Hepatic stellate cell (primary cell): ENCODE measurements at places on chromosomes 4 and X.

DNA sequence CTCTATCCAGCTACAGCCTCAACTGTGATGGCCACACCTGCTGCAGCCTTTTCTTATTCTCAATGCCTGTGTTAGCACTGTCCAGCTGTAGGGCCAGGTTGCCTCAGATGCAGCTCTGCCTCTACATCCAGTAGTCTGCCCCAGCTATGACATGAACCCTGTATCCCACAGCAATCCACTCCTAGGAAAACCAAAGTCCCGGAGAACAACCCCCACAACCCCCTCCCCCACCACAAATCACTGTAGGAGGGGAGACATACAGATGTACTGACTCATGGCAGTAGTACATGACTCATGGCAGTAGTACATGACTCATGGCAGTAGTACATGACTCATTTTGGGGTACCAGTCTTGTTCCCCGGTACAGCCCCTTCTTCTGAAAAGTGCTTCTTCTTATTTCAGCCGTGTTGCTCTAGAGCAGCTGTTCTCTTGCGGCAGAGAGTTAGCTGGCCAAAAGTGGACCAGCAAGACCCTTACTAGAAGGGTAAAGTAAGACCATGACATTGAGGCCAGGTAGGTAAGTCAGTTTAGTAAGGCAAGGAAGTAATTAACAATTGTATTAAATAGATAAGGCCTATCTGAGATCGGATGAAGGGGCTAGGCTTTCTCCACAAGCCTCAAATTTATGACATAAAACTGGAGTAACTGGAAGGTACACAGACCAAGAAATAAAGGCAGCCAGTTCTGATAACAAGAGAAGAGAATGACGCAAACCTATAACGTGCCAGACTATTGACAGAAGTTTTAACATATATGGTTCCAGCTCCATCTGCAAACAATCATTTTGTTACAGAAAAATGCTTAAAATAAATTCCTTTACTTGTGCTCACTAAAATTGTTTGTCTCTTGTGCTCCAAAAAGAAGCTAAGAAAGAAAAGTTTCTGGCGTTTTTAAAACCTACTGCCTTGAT, 221.4 kb downstream of the TACR3 start:
- no peak for DNase-seq

- DNase-seq, result no peak
Measured at GRCh38 chrX:13252726-13253125, 67.1 kb downstream of the ATXN3L start.

DNA sequence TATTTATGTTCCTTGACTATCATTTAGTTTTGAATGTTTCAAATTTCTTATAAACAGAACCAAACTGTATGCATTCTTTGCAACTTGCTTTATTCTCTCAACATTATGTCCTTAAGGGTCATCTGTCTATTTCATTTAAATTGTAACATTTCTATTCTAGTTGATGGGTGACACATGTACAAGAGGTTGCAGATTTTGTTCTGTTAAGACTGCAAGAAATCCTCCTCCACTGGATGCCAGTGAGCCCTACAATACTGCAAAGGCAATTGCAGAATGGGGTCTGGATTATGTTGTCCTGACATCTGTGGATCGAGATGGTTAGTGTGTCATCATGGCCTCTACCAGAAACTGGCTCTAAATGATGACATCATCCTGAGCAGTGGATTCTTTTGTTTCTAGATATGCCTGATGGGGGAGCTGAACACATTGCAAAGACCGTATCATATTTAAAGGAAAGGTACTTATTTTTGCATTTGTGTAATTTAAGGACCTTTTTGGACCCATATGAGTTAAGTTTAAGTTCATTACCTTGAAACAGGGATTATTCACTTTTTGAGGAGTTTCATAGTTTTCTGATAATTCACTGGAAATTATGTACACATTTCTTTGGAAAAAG, 6.1 kb downstream of the LIAS start:
- DNase-seq, result peak; percentile 90

GRCh38 chr4:7151668-7152227, 40.6 kb upstream of the SORCS2 start:
- no peak for DNase-seq

- no peak for DNase-seq
Measured at GRCh38 chrX:17654116-17654515, 83.2 kb upstream of the SCML1 start.

GRCh38 chrX:147737690-147738089, 174.0 kb upstream of the FMR1 start:
- DNase-seq, result no peak

DNA sequence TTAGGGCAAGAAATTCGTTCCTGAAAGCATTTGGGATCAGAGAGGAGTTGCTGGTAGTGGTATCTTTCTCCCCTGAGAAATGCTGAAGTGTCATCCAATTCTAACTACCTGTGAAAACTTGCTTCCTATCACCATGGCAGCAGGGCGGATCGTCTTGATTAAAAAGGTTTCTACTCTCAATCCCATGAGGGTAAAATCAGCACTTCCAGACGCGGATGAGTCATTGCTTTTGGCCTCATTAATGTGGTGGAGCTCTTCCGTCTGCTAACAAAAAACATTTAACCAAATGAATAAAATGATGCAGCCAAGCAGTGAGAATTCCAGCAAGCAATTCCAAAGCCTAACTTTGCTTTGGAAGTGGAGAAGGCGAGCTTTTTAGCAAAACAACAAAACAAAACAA, 325.6 kb downstream of the CAMK2D start:
- no peak for DNase-seq

DNA sequence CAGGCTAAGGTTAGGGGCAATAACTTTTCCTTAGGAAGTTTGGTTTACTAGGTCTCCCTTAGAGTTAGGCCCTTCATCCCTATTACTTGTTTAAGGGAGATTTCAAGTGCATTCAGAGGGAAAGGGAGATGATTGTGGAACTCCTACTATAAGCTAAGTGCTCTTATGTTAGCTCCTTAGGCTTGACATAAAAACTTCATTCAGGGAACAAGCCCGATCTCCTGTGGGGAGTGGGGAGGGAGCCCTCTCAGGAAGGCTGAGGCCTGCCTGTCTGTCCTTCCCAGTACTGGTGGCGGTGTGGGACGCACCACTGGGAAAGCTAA, 8.0 kb downstream of the KLF3 start:
- DNase-seq, result no peak

GRCh38 chr4:98945297-98945850, 16.4 kb upstream of the EIF4E start:
- no peak for DNase-seq

DNA sequence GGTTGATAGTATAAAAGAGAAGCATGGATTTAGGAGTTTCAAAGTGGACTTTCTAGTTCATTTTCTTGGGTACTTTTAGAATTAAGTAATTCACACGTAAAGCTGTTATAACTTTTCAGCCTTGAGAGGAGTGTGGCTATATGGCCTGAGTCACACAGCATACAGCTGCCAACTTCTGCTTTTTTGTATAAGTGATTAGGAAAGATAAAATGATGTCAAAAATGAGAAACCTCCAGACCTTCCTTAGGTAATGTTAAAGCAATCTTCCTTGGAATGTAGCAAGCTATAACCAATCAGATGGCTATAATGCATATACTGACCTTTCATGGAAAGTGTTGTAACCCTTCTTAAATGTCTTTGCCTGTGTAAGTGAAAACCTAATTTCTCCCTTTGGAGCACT, 39.2 kb downstream of the RAB40AL start:
- DNase-seq, result no peak

- DNase-seq, result no peak
Measured at GRCh38 chr4:177047851-177048174, 255.1 kb upstream of the VEGFC start.

DNA sequence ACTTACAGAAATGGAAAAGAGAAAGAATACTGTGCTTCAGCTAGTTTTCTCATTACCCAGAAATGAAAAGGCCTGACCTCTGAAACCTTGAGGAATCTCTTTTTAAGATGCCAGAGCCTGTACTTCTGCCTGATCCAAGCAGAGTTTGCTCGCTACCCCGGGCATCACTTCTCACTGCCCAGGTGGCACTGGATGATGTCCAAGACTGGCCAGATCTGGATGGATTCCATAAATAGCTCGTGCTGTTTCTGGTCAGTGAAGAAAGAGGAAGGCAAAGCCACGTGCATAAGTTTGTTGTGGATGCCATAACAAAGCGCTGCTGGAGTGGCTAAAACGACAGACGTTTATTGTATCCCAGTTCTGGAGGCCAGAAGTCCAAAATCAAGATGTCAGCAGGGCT, 133.5 kb downstream of the TBL1X start:
- DNase-seq, result no peak

- peak; percentile 15 for DNase-seq
Measured at GRCh38 chr4:123652476-123652875, 255.9 kb downstream of the SPRY1 start.

GRCh38 chr4:131499141-131499873, 1649.8 kb upstream of the PCDH10 start:
- DNase-seq, result peak; percentile 3

DNA sequence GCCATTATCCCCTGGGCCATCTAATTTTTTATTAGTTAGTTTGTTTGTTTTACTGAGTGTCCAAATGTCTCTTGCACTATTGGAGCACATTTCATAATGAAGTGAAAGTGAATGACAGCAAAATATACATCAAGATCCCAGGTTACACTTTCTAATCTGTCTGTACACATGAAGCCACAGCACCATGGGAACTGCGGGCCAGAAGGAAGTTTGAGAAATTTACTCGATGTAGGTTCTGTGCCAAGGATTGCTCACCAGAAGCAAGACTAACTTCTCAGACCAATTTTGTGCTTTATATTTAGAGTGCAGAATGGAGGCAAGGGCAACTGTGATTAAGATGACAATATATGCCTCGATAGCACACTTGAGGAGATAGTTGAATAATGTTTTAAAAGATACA, 258.0 kb downstream of the COL25A1 start:
- no peak for DNase-seq

- DNase-seq, result no peak
Measured at GRCh38 chr4:118113220-118113619, 78.9 kb downstream of the NDST3 start.

DNA sequence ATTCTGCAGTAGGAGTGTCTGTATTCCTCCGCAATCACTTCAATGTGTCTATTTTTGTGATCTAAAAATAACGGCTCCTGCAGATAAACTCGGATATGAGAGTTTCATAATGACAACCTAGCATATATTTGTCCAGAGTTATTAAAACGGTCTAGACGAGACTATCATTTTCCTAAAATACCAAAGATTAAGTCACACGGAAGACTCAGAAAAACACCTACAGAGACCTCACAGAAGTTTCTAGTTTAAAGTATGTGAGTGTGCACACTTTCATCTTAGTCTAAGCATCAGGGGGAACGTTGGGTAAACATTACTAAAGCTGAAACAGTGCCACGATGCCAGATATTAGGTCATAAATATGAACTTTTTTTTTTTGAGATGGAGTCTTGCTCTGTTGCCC, 156.9 kb downstream of the AFAP1 start:
- no peak for DNase-seq

- DNase-seq, result no peak
Measured at GRCh38 chrX:53580742-53581504, 105.6 kb downstream of the HUWE1 start.

GRCh38 chrX:42714981-42715700, 62.8 kb downstream of the PPP1R2C start:
- DNase-seq, result no peak

- DNase-seq, result no peak
Measured at GRCh38 chr4:80154545-80154933, 42.8 kb upstream of the PRDM8 start.

GRCh38 chr4:118279328-118279727, 73.5 kb downstream of the PRSS12 start:
- DNase-seq, result no peak

DNA sequence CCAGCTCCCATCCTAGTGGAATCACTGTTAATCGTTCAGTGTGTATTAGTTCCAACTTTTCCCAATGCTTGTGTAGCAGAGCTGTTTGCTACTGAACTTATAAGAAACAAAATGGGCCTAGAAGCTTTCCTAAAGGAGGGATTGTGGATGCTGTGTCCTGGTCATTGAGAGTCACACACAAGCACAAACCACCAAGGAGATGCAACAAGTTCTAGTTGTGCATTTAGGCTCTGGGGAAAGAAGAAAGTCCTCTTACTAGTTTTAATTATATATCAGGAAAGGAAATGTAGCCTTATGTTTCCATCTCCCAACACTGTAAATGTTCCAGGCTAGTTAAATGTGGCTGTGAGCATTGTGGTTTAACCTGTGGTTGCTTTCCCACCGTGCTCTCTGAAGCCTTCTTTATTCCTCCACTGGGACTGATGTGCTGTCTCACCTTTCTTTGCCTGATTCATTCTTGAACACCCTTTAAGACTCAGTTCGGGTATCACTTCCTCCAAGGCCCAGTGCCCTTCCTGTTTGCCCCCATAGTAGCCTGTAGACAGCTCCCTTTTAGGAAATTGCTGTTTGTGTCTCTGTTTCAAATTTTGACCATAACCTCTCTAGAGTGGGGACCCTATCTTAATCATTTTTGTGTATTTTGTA, 34.3 kb downstream of the ATP10D start:
- DNase-seq, result no peak
